ENCODE measurements at places on chromosomes 5 and 9.
A peak's percentile ranks its signal among the peaks of the same experiment; 100 is the strongest.

DNA sequence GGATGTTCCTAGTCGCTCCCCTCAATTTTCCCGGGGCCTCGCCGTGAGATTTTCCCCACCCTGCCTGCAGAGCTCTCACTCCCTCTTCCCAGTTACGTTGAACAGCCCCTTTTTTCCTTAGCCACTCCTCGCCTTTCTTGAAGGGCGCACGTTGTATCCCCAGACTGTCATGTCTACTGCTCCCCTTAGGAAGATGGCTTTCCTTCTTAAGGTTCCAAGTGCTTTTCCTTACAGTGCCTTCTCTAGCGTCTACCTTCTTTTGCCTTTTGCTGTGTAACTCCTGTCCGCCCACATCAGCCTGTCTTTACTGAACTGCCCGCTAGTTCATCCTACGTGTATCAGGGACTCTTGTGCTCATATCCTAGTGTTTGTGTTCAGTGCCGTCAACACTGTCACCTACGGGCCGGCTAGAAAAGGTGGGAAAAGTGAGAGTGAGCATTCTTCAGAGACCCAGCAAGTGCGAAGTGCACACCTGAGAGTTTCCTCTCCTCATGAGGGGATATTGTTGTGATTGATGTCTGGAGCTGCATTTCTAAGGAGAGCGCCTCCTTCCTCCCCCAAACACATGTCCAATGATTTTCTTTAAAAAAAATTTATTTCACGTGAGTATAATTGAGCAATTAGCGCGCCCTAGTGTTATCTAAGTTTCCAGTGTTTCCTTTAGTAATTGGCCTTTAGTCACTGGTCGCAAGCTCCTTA, 764 bp downstream of the CAMLG start:
- no peak for DNase-seq

GRCh38 chr5:125262782-125263181, 516.3 kb upstream of the ZNF608 start:
- DNase-seq = no peak

- DNase-seq = no peak
These were observed 34.4 kb downstream of the RASA1 start for GRCh38 chr5:87302061-87302460.

- no peak for DNase-seq
These were observed 817.1 kb downstream of the TLR4 start for GRCh38 chr9:118521261-118521660.

- DNase-seq = no peak
These were observed 61.8 kb downstream of the C9 start for GRCh38 chr5:39302472-39302871.

GRCh38 chr5:42810834-42811590, 680 bp downstream of the SELENOP start:
- DNase-seq = no peak

DNA sequence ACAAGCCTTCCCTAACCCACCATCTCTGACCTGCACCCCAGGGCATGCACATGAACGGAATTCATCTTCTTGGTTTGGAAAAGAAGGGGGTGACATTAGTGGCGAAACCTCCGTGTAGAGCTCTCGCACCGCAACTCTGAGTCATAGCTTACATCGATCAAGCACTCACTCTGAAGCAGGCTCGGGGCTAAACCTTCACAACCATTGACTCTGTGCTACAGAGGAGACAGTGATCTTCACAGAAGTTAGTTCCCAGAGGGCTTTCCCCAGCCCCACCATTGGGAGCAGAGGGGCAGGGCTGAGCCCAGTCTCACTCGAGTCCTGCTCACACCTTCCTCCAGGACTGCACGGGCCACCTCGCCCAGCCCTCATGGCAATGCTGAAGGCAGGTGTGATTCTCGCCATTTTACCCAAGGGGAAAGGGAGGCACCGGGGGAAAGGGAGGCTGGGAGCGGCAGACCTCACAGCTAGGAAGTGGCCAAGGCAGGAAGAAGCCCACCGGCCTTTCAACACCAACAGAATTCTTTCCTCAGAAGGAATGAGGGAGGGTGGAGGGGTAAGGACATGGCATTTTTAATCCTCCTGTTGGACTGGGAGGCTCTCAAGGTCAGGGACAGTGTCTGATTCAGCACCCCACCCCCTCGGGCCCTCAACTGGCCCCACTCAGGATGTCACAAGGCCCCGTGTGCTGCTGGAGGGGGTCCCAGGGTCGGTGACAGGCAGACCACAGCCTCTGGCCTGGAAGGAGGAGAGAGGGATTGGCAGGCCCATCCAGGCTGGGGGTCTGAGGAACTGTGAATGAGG, 25.9 kb upstream of the IL17B start:
- DNase-seq = no peak

- peak; percentile 42 for DNase-seq
These were observed 48.8 kb downstream of the SLC1A3 start for GRCh38 chr5:36655161-36655560.

Measured in retina (tissue), 1 donor.